Activated CD4-positive, alpha-beta memory T cell treated with anti-CD3 and anti-CD28 coated beads for 36 hours (primary cell): ENCODE measurements at places on chromosomes 12 and 14. TPM values are rescaled to one million over a fixed set of nuclear protein-coding genes. Genes with fewer than 3 reads are reported as not detected.
A peak's percentile ranks its signal among the peaks of the same experiment; 100 is the strongest.

C1S gene
- 1.7 TPM for total RNA-seq

VDR gene
- 156 TPM for total RNA-seq

CLEC1B gene
- not detected for total RNA-seq

PWP1 gene
- total RNA-seq, result 44.0 TPM

CIDEB gene
- 25.8 TPM for total RNA-seq

ACTN1 gene
- 70.6 TPM for total RNA-seq

NPAS3 gene
- not detected for total RNA-seq

KCNA5 gene
- not detected for total RNA-seq

OVCH1 gene
- not detected for total RNA-seq

TMEM260 gene
- total RNA-seq, result 13.2 TPM

DNA sequence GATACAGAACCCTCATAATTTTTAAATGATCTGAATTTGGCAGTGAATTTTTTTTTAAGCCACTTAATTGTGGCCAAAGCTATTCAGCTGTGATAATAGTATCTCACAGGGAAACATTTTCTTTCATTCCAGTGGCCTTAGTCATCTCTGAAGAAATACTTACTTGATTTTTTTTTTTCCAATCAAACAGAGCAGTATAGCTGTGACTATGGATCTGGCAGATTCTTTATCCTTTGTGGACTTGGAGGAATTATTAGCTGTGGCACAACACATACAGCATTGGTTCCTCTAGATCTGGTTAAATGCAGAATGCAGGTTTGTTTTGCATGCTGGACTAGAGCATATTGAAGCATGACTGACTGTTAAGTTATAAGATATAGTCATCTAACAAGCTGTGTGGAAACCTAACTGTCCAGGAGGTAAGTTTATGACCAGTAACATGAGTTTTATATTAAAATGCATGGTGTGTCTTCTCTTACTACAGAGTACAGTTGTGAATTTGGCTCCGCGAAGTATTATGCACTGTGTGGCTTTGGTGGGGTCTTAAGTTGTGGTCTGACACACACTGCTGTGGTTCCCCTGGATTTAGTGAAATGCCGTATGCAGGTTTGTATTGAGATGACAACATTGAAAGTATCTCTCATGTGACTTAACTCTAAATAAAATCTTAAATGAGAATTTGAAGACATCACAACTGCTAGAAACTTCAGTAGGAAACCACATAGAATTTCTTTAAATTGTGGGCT, 1.9 kb downstream of the SLC25A3 start:
- no peaks in the 10 kb centered on the region for H3K27me3 ChIP-seq
- peaks cover 29% of the 10 kb centered on the region for H3K4me1 ChIP-seq
- H3K4me3 ChIP-seq, result peak overlapping the region; percentile 91
- peak overlapping the region; percentile 97 for H3K27ac ChIP-seq
- peaks cover 44% of the 10 kb centered on the region for H3K36me3 ChIP-seq

GRCh38 chr12:104352106-104352713, 48.7 kb downstream of the EID3 start:
- H3K4me1 ChIP-seq, result no peaks in the 10 kb centered on the region
- no peak overlapping the region for H3K4me3 ChIP-seq
- H3K27me3 ChIP-seq, result no peaks in the 10 kb centered on the region

DNA sequence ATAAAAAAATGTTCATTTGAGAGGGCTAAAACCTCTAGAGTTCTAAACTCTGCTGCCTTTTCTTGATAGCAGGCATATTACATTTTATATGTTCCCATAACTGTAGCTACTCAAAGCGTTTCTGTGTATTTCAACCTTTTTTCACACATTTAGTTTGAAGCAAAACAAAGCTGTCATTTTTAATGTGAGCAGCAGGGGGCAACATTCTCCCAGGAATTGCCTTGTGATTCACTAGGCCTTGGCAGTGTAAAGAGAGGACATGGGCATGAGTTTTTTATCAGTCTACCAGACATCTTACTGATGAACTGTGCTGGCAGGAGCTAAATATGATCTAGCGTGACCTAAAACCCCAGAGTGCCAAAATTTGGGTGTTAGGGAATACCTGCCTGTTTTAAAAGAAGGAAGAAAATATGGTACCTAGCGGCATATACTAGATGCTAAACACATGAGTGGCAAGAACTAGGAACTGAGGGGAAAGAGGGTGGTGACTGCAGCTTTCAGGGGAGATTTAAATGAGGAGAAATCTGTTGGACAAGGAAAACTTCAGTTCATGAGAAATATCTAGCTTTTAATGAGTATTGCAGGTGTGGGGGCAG, 65.3 kb downstream of the IFT43 start:
- DNase-seq, result peak; percentile 65
- H3K27ac ChIP-seq, result no peak overlapping the region
- no peak overlapping the region for H3K4me3 ChIP-seq
- no peaks in the 10 kb centered on the region for H3K4me1 ChIP-seq

- peaks cover 6% of the 10 kb centered on the region for H3K27me3 ChIP-seq
These were observed 735 bp upstream of the VASH1 start for GRCh38 chr14:76760331-76761135.

DNA sequence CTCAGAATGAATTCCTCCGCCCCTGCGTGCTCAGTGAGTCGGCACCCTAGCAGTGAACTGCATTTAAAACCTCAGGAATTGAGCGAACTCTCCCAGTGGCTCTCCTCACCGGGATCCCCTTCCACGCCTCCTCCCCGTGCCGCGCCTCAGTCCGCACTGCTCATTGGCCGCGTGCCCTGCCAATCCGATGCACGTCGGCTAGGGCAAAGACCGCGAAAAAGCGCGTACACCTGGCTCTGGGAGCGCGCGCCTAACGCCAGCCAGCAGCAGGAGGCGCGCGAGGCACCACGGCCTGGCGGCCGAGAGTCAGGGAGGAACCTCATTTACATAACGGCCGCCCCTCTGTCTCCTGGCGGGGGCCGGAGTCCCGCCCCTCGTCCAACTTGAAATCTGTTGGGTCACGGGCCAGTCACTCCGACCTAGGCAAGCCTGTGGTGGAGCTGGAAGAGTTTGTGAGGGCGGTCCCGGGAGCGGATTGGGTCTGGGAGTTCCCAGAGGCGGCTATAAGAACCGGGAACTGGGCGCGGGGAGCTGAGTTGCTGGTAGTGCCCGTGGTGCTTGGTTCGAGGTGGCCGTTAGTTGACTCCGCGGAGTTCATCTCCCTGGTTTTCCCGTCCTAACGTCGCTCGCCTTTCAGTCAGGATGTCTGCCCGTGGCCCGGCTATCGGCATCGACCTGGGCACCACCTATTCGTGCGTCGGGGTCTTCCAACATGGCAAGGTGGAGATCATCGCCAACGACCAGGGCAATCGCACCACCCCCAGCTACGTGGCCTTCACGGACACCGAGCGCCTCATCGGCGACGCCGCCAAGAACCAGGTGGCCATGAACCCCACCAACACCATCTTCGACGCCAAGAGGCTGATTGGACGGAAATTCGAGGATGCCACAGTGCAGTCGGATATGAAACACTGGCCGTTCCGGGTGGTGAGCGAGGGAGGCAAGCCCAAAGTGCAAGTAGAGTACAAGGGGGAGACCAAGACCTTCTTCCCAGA, at the start of gene HSPA2:
HSPA2 (plus strand) TSS at position 534 of the 995 bp plus-strand sequence; CDS start at position 643, 109 bp downstream.
- H3K4me3 ChIP-seq, result peak within 1 kb of the TSS; percentile 89
- peak; percentile 98 for DNase-seq
- H3K27ac ChIP-seq, result peak within 1 kb of the TSS; percentile 84
- peaks cover 35% of the 10 kb centered on the region for H3K4me1 ChIP-seq

DNA sequence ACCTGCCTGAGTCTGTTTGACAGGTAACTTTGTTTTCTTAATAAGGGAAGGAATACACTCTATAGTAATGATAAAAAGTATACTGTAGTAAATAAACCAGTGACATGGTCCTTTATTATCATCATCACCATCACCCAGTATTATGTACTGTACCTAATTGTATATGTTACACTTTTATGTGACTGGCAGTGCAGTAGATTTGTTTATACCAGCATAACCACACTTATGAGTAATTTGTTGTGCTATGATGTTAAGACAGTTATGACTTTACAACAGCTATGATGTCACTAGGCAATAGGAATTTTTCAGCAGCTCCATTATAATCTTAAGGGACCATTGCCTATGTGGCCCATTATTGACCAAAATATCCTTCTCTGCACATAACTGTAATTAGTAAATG, 155.0 kb downstream of the NUBPL start:
- H3K27ac ChIP-seq, result no peak overlapping the region
- H3K36me3 ChIP-seq, result peaks cover 24% of the 10 kb centered on the region

DNA sequence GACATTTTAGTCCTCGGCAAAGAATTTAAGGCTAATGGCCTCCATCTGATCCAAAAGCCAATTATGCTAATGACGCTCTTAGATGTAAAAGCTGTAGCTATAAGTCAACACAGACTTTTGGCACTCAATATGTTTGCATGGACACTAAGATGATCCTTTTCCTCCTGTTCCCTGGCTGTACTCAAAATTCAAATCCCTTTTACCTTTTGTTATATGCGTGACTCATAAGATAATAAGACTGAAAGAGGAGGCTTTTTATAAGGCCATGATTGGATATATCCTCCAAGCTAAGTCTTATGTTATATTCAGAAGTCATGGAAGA, 89.8 kb downstream of the PDZRN4 start:
- H3K4me3 ChIP-seq, result no peak overlapping the region
- no peak overlapping the region for H3K27ac ChIP-seq
- H3K4me1 ChIP-seq, result no peaks in the 10 kb centered on the region
- DNase-seq, result no peak

- peak overlapping the region; percentile 8 for H3K27ac ChIP-seq
- no peaks in the 10 kb centered on the region for H3K36me3 ChIP-seq
- no peak overlapping the region for H3K4me3 ChIP-seq
- no peaks in the 10 kb centered on the region for H3K27me3 ChIP-seq
These were observed 117.4 kb downstream of the DAD1 start for GRCh38 chr14:22471545-22472121.

DNA sequence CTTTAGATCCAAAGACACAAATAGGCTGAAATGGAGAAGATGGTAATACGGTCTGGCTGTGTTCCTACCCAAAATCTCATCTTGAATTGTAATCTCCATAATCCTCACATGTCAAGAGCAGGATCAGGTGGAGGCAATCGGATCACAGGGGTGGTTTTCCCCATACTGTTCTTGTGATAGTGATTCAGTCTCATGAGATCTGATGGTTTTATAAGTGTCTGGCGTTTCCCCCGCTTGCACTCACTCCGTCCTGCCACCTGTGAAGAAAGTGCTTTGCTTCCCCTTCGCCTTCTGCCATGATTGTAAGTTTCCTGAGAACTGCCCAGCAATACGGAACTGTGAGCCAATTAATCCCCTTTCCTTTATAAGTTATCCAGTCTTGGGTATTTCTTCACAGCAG, 1795.5 kb upstream of the FLRT2 start:
- H3K4me3 ChIP-seq, result no peak overlapping the region
- H3K36me3 ChIP-seq, result no peaks in the 10 kb centered on the region
- H3K27ac ChIP-seq, result no peak overlapping the region
- H3K4me1 ChIP-seq, result no peaks in the 10 kb centered on the region

DNA sequence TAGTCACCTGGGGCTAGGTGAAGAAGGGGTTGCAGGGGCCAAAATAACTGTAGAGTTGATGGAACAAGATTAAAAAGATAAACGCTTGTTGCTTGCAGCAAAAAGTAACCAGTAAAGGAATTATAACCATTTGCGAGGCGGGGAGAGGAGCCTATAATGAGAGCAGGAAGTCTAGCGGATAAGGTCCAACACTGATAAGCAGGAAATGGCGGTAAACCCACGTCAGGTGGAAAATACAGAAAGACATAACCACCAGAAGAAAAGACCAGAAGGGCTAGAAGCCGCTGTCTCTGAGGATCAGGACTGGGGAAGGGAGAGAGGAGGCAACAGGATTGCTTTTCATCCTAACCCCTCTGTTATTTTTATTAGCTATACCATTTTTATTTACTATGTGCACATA, 303.3 kb downstream of the DPF3 start:
- no peak overlapping the region for H3K27ac ChIP-seq
- peak; percentile 25 for DNase-seq
- H3K4me1 ChIP-seq, result peaks cover 51% of the 10 kb centered on the region
- H3K36me3 ChIP-seq, result no peaks in the 10 kb centered on the region
- H3K27me3 ChIP-seq, result peaks cover 16% of the 10 kb centered on the region

DNA sequence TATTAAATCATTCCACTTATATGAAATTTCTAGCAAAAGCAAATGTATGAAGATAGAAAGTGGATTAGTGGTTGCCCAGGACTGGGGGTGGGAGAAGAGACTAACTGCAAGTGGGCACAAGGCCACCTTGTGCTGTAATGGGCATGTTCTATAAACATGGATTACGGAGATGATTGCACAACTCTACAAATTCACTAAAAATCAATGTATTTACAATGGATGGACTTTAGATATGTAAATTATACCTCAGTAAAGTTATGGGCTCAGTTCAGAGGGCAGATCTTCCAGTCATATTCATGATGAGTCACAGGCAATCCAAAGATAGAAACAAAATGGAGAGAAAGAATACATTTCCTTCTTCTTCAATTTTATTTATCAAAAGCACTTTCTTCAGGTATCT, 173.9 kb downstream of the NDUFA12 start:
- H3K36me3 ChIP-seq, result no peaks in the 10 kb centered on the region
- H3K27me3 ChIP-seq, result no peaks in the 10 kb centered on the region
- H3K27ac ChIP-seq, result no peak overlapping the region
- no peak for DNase-seq
- H3K4me1 ChIP-seq, result peaks cover 18% of the 10 kb centered on the region

GRCh38 chr14:21096438-21096837, 2.0 kb downstream of the ZNF219 start:
- H3K36me3 ChIP-seq, result peaks cover 1% of the 10 kb centered on the region
- peaks cover 26% of the 10 kb centered on the region for H3K4me1 ChIP-seq
- no peak for DNase-seq
- no peak overlapping the region for H3K4me3 ChIP-seq
- H3K27ac ChIP-seq, result no peak overlapping the region
- no peaks in the 10 kb centered on the region for H3K27me3 ChIP-seq

DNA sequence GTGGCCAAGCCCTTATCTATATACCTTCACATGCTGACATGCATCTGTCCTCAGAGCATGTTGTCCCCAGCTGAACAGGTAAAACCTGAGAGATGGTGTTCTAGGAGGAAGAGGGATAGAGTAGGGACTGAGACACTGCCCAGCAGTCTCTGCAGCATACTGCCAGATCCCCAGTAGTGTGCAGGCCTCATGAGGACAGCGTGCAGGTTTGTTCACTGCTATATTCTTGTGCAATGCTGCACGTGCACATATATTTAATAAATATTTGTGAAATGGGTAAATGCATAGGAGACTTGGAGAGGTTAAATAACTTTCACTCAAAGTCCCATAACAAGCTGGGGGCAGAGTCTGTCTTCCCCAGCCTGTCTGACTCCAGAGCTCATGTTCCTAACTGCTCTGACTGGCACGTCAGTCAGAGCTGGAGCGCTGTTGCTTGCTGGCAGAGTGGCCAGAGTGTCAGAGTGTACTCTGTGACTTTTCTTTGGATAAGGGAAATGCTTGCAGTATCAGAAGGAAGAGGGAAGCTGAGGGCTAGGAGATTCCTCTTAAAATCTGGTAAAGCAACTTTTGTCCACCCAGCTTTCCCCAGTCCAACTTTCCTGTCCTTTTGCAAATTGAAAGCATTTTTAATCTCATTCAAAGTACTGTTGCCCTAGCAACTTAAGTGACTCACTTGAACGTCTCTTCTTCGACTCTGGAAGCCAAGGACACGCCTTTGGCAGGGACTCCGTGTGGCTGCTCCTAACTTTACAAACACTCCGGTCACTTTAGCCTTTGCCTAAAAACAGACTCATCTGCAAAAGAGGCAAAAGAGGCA, 14.9 kb upstream of the POLR3B start:
- DNase-seq, result no peak
- H3K27me3 ChIP-seq, result no peaks in the 10 kb centered on the region
- H3K4me3 ChIP-seq, result no peak overlapping the region

GRCh38 chr12:116918464-116918863, 7.7 kb downstream of the FBXW8 start:
- peaks cover 43% of the 10 kb centered on the region for H3K4me1 ChIP-seq
- peaks cover 16% of the 10 kb centered on the region for H3K36me3 ChIP-seq

- H3K27ac ChIP-seq, result no peak overlapping the region
- peaks cover 5% of the 10 kb centered on the region for H3K4me1 ChIP-seq
- peaks cover 6% of the 10 kb centered on the region for H3K27me3 ChIP-seq
- H3K36me3 ChIP-seq, result no peaks in the 10 kb centered on the region
These were observed 146.4 kb downstream of the ADGRD1 start for GRCh38 chr12:131100031-131100674.
